ENCODE measurements at places on chromosomes 2 and 18.

DNA sequence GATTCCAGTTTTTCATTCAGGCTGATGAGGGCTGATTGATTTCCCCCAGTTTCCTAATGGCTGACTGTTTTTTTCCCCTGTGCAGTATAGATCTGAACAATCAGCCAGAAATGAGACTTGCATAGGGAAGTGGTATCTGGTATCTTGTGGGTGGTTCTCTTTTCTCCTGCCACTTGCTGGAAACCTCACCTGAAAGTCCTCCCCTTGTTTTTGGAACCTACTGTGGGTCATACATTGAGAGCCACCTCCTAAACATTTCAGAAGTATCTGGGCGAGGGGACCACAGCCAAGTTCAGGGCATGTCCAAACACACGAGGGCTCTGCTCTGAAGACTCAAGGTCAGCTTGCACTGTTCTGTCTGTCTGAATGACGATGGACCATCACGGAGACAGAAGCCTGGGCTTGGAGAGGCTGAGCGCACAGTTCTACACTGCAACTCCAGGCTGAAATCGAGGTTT is 19.3 kb downstream of the ALPK2 start:
- no peak for DNase-seq

DNA sequence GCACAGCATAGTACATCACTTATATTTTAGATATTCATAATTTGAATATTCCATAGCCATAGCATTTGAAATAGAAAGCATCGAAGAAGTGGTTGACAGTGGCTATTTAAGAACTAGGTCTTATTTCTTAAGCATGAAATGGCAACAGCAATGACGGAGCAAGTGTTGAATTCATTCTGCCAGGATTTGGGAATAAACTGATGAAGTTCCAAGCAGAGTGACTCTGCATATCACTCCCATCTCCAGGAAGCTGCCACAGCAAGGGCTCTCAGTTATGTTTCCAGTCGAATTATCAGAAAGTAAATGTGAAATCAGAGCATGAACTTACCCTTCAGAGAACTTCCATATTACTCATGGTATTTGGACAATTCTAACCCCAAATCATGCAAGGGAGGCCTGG is 208.1 kb downstream of the IKZF2 start:
- no peak for DNase-seq

GRCh38 chr2:42519624-42520023 is 25.8 kb upstream of the KCNG3 start:
- DNase-seq = no peak

GRCh38 chr18:36139245-36139644 is 9.5 kb downstream of the ELP2 start:
- no peak for DNase-seq

- DNase-seq = no peak
These were observed 1.6 kb upstream of the NFE2L2 start for GRCh38 chr2:177265824-177266817.

DNA sequence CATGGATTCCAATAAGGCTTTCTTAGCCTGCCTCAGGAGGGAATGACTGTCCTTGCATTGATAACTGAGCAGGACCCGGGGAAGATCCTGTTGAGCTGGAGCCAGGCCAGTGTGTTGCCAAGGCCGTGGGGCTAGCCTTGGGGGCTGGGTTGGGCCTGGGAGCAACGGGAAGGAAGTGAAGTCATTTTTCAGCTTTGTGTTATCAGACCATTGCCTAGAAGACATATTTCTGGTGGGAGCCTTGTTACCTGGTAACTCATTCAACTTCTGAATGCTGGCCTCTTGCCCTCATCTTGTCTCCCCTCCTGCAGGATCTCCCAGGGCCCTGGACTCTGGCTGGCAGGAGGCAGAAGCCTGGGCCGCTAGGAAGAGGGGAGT is 92.7 kb upstream of the MGAT5 start:
- DNase-seq = no peak

- no peak for DNase-seq
These were observed 11.7 kb downstream of the PROC start for GRCh38 chr2:127429844-127430425.

DNA sequence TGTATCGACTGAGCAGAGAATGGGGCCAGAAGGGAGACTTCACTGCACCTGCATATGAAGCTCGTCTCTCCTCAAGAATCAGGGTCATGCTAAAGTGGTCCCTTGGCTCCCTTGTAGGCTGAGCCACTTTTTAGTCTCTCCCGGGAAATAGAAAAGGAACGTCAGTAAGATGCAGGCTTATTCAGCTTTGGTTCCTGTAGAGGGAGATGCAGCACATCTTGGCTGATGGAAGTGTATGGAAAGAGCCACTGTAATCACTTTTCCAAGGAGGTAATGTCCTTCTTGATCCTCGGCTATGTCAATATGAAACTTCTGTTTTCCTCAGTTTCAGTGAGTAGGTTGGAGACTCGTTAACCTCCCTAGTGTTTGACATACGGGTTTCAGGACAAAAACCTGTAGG is 235.2 kb downstream of the GCA start:
- DNase-seq = no peak

- DNase-seq = no peak
These were observed 164.2 kb downstream of the ANTXR1 start for GRCh38 chr2:69177063-69177771.

DNA sequence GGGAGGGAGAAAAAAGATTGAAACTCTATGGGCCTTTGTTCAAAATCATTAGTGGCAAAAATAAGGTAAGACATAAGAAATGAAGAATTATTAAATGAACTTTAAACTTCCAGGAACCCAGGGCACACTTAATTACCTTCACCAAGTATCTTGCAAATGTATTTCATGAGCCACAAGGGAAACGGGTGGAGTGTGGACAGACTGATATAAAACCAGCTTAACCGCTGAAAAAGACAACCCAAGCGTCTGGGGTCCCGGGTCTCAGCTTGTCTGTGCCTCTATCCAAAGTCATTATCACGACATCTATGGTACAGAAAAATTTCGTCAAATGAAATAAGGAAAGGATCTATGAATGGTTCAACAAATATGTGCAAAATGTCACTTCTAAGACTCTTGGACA is 13.9 kb upstream of the MBOAT2 start:
- no peak for DNase-seq

GRCh38 chr18:31042084-31042405 is 497 bp downstream of the DSC3 start:
- no peak for DNase-seq

- no peak for DNase-seq
These were observed 33.4 kb upstream of the TUBA3E start for GRCh38 chr2:130231656-130232055.

- no peak for DNase-seq
These were observed 4.8 kb upstream of the LAMA1 start for GRCh38 chr18:7122376-7122775.

DNA sequence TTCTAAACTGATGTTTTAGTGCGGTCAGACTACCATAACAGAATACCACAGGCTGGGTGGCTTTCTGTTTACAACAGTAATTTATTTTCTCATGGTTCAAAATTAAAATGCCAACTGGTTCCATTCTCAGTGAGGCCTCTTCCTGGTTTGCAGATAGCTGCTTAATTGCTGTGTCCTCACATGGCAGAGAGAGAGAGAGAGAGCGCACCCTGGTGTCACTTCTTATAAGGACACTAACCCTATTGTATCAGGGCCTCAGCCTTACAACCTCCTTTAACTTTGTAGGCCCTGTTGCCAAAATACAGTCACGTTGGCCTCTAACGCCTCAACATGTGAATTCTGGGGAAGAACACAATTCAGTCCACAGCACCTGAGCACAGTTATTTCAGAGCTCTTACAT is 37.5 kb upstream of the ZNF385B start:
- DNase-seq = no peak

DNA sequence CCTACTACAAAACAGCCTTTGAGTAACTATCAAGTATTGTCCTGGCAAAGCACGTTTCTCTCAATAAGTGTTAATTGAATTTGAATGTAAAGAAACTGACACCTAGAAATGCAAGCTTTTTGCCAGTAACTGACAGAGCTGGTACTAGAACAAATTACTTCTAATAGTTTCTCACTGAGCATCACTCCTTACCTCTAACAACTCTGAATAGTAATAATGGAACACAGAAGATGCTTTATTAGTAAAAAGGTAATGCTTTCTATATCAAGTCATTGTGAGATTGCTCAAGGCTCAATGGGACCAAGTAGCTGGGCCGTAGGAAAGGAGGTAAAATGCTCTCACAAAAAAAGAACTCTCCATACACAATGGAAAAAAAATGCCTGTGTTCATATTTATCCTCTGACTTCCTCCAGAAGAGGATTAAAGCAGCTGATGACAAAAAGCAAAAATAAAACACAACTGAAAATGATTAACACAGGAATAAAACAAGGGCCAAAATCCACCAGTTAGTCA is 11.8 kb downstream of the RASGRP3 start:
- DNase-seq = no peak

GRCh38 chr2:159961037-159961436 is 101.4 kb downstream of the PLA2R1 start:
- no peak for DNase-seq

GRCh38 chr2:9663008-9663879 is 32.4 kb upstream of the YWHAQ start:
- no peak for DNase-seq

DNA sequence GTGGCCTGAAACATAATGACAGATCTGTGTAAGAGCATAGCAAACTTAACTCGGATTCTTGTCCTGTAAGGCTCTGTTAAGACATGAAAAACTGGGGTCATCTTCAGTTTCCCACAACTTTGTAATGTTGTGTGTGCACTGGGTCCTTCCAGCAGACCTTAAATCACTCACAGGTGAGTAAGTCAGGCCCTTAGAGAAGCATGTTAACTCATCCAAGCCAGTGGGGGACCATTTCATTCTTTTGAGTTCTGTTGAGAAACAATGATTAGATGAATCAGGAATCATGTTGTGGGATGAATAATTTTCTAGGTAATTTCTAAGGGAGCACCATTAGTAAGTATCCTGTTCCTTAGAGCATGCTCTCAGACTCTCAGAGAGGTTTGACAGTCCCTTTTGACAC is 167.1 kb downstream of the ESCO1 start:
- DNase-seq = no peak

DNA sequence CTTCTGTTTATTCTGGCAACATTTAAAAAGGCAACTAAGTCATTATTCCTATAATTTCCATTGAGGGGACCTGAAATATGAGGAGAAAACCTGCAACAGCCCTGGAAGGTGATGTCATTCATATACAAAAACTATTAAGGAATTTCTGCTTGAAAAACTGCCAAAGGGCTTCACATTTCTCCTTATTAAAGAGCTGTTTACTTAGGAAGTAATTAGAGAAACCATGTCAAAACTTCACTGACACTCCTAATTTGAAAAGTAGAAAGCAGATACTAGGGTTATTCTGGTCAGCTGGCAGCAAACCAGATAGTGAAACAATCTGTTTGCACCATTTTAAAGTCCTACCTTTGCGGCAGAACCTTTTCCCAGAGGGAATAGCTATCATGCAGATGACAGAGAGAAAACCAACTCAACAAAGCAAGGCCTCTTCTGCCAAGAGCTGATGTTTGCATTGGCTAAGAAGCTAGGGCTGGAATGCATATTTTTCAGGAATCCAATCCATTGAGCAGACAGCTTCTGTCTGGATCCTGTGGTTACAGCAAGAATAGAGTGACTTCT is 592.2 kb upstream of the SYT4 start:
- DNase-seq = no peak

DNA sequence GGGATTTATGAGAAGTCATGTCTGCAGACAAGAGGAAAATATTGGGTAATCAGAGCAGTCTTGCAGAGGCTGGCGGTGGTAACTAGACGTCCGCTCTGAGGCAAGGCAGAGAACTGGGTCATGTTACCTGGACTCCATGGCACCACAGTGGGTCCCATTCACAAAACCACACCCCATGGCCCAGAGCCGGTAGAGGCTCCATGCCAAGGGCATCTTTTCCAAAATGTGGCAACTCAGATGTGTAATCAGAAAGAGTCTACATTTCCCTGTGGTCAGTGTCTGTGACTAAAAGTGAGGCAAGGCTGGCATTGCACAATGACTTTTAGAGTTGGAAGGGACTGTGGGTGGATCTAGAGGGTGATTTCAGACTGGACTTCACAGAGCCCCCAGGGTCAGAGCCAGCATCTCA is 113.1 kb downstream of the MREG start:
- no peak for DNase-seq

- DNase-seq = no peak
These were observed 9.7 kb downstream of the ZBTB7C start for GRCh38 chr18:48399303-48400075.

DNA sequence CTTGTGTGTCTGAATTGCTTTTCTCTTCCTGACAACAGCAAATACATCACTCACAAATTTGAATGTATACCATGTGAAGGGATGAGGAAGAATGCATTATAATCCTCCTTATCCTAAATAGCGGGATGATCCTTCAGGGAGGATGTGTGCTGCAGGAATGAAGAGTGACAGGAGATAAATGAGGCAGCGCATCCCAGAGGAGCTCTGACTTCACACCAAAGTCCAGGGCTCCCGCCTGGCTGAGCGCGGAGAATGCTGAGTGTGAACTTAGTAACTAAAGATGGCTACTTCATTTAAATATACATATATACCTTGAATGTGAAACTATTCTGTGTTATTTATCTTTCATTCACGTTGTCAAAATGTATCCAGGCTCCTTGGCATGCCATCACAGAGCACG is 145.2 kb upstream of the TPO start:
- no peak for DNase-seq

GRCh38 chr2:59568461-59568860 is 985.0 kb downstream of the BCL11A start:
- DNase-seq = no peak

DNA sequence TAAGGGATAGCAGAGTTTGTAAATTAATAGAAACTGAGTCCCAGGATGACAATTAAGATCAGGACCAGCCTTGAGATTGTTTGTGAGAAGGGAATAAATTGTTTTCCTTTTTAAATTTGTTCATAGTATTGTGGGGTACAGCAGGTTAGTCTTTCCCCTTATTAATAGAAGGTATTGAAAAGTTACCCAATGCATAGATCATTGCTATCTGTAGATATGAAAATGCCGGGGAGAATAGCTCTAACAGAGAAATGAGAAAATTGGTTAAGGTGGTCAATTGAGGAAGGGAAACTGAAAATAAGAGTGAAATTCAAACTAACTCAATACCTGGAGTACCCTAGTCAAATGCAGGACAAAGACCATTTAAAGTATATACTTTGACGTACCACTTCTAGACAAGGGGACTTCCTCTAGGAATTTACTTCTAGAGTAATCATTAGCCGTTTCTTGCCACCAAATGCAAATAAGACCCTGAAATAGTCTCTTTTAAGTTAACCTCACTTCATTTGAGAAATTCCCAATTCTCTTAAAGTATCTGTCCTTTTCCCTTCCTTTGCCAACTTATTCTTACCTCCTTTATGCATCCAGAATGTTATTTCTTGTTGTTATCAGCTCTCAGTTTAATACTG is 1224.4 kb upstream of the LRRTM1 start:
- DNase-seq = no peak

GRCh38 chr2:7666596-7667259 is 749.5 kb downstream of the RNF144A start:
- no peak for DNase-seq

GRCh38 chr2:218325566-218326160 is 31.0 kb upstream of the CATIP start:
- no peak for DNase-seq

GRCh38 chr2:56184500-56185011 is 766 bp downstream of the CCDC85A start:
- DNase-seq = no peak

GRCh38 chr2:161981679-161982250 is 92.2 kb downstream of the DPP4 start:
- no peak for DNase-seq

- DNase-seq = no peak
These were observed 268.1 kb upstream of the CXCR4 start for GRCh38 chr2:136386046-136386445.

- no peak for DNase-seq
These were observed 22.7 kb downstream of the CYP20A1 start for GRCh38 chr2:203261326-203262159.
